Activated CD4-positive, alpha-beta T cell treated with anti-CD3 and anti-CD28 coated beads for 24 hours (primary cell): ENCODE measurements at places on chromosomes 16 and 17.

DNA sequence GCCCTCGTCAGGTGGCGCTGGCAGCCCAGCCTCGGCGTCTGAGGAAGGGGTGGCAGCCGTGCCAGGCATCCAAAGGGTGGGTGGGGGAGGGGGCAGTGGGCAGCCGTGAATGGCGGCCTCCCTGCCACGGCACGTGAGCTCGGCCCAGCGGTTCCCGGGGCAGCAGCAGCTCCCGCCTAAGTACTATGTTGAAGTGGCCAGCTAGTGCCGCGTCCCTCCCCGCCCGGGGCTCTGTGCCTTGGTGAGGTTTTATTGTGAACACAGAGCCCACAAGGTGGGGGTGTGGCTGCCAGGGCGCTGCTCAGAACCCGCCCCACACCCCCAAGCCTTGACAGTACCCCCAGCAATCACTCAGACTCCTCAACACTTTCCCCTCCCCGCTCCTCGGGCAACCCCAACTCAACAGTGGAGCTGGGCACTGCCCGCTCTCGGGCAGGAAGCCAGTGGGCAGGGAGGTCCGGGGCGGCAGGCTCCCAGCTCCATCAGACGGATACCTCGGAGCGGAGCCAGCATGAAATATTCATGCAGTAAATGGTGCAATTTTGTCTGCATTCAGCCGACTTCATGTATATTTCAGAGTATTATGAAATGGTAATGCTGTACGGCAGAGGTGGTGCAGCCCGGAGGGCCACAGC, 80.4 kb downstream of the ENGASE start:
- DNase-seq = no peak

DNA sequence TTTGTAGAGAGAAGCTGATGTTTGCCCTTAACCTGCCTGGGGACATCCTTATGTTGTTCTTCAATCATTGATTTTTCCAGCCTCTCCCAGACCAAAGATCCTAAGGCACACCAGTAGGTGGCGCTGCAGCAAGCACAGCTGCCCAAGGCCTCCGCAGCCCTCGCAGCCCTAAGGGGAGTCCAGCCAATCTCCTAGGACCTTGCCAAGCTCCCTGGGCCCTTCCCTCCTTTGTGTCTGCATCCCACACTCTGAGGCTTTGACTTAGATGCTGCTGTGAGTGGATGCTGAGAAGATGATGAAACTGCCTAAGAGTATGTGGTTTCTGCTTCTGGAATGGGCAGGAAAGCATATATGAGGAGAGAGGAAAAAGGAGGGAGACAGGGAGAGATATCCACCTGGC, 47.1 kb downstream of the SPACA3 start:
- no peak for DNase-seq

- peak; percentile 8 for DNase-seq
Observed at GRCh38 chr17:34703533-34703932, 124.2 kb downstream of the TMEM132E start.

GRCh38 chr17:10683853-10684252, 13.5 kb downstream of the SCO1 start:
- DNase-seq = no peak

GRCh38 chr17:52754838-52755237, 596.3 kb upstream of the CA10 start:
- no peak for DNase-seq

- DNase-seq = no peak
Observed at GRCh38 chr17:3697103-3697476, 1.1 kb upstream of the P2RX5 start.

GRCh38 chr16:46711106-46712058, 21.9 kb downstream of the ORC6 start:
- DNase-seq = no peak

DNA sequence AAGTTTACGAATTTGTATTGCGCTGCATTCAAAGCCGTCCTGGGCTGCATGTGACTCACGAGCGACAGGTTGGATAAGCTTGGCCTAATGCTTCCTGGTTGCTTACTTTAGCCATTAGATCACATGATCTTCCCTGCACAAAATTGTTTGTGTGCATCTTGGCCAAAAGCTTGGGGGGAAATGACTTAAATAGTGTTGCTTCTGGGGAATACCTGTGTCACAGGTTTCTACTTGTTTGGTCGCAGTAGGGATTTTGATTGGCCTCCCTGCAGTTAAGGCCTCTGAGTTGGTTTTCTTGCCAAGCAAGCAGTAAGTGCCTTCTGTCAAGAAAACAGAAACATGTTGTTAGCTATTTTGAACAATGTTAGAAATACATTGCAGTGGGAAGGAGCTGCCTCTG, 39.6 kb upstream of the DUSP14 start:
- no peak for DNase-seq

GRCh38 chr16:10040136-10041080, 141.8 kb downstream of the GRIN2A start:
- no peak for DNase-seq

DNA sequence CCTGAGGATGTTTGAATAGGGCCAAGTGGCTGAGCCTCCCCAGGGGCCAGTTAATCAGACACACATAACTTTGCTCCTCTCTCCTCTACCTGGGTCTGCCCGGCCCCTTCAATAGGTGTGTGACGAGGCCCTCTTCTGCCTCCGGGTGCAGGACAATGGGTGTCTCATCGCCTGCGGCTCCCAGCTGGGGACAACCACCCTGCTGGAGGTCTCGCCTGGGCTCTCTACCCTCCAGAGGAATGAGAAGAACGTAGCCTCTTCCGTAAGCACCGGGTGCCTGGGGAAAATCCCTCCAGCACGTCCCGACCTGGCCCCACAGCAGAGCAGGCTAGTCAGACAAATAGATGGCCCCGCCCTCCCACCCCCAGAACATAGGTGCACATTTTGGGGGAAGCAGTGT, 16.1 kb upstream of the KIF19 start:
- no peak for DNase-seq

GRCh38 chr16:19436540-19436939, 18.9 kb downstream of the TMC5 start:
- no peak for DNase-seq

DNA sequence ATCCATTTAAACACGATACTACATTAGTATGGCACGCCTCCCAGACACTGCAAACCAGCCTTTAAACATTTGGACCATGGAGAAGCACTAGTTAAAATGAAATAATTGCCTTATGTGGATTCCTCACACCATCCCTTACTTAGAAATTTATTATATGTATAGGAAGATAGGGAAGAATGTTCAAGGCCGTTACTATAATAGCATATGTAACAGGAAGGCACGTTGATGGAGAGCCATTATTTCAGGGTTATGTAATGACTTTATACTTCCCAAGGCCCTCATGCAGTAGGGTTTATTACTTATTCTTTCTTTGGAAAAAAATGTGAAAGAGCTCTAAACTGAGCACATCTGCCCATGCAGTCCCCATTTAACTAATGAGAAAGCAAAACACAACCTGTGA, 96.6 kb upstream of the CACNG5 start:
- DNase-seq = no peak

GRCh38 chr16:12548270-12548983, 255.3 kb downstream of the CPPED1 start:
- DNase-seq = no peak

GRCh38 chr17:47225436-47225858, 16.3 kb downstream of the MYL4 start:
- DNase-seq = no peak

DNA sequence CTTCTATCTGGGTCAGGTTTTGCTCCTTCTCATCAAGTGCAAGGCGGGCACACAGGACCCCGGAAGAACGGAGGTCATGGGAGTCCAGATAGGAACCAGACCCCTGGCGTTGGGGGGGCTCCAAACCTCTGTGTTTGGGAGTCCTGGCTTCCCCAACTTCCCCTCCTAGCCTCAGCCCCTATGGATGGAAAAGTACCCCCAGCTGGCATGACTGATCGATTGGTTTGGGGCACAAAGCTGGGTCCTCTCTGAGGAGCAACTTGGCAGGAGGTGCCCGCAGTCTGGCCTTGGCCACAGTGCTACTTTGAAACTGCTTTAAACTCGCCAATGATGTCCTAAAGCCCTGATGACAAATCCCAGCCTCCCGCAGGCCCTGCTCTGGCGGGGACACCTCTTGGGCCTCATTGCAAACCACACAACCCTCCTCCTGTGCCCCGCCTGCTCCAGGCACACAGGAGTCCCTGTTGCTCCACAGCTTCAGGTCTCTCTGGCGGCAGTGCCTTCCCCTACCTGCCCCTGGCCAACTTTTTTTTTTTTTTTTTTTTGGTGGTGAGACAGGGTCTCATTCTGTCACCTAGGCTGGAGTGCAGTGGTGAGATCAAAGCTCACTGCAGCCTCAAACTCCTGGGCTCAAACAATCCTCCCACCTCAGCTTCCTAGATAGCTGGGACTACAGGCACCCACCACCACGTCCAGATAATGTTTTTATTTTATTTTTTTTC, 38.0 kb upstream of the SNN start:
- DNase-seq = no peak

GRCh38 chr16:56736476-56736875, 6.5 kb downstream of the NUP93 start:
- no peak for DNase-seq

DNA sequence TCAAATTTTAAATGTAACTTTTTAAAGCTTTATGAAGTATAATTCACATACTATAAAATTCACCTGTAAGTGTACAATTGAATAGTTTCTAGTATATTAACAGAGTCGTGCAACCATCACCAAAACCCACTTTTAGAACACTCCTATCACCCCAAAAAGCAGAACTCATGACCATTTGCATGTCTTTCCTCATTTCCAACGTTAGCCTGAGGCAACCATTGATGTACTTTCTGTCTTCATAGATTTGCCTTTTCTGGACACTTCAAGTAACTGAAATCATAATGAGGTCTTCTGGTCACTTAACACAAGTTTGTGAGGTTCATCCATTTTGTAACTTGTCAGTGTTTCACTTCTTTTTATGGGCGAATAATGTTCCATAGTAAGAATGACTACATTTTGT, 33.2 kb downstream of the METTL16 start:
- no peak for DNase-seq

GRCh38 chr16:1950047-1950446, 4.4 kb downstream of the RPL3L start:
- no peak for DNase-seq

- no peak for DNase-seq
Observed at GRCh38 chr16:2777903-2778629, 986 bp upstream of the ELOB start.

DNA sequence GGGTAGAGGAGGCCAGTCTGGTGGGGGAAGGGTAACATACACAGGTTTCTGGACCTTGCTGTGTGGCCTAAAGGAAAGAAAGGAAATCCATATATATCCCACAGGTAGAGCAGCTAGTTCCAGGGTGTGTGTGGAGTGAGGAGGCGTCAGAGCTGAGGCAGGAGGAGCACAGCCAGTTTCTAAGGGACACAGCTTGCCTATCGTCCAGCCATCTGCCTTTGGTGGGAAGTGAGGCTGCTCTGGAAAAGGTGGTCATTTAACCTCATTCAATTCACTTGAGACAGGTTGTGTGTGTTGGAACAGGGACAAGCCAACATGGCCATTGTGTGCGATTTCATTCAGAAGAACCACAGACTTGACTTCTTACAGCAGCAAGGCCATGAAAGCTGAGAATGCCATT, 36.9 kb upstream of the ERN1 start:
- no peak for DNase-seq

- DNase-seq = no peak
Observed at GRCh38 chr17:57257895-57258851, 1.9 kb downstream of the MSI2 start.

GRCh38 chr16:88881007-88881615, 14.7 kb upstream of the PABPN1L start:
- DNase-seq = no peak

GRCh38 chr17:36879027-36879426, 58.2 kb upstream of the LHX1 start:
- DNase-seq = no peak

DNA sequence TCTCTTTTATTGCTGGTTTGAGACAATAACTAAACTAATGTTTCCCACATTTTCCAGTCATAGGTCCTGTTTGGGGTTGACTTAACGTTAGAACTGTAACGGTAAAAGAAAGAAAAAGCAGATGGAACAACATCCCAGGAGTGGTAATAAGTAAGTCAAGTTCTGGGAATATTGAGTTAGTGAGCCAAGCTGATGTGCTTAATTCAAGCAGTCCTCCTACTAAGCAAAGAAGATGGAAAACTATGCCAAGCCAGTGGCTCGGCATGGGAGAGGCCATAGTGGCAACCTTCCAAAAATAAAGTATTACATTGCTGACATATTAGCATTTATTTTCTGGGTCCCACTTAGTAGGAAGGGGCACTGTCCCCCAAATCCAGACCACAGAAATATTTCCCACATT, 161.7 kb upstream of the CDH5 start:
- DNase-seq = no peak

DNA sequence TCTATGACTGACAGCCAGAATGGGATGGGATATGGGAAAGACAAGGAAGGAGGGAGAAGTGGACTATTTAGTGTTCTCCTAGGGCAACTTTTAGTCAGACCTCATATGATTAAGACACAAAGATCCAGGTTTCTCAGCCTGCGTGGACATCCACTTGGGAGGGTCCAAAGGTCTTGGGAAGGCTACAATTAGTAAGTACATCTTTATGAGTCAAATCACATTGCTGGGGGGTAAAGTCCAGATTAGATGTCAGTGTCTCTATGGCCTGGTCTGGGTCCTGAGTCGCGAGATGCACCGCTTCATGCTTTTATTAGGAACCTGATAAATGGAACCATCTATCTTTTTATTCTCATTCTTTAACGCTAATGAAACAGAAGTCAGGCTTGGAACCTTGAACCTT, 378.4 kb upstream of the ASIC2 start:
- no peak for DNase-seq

DNA sequence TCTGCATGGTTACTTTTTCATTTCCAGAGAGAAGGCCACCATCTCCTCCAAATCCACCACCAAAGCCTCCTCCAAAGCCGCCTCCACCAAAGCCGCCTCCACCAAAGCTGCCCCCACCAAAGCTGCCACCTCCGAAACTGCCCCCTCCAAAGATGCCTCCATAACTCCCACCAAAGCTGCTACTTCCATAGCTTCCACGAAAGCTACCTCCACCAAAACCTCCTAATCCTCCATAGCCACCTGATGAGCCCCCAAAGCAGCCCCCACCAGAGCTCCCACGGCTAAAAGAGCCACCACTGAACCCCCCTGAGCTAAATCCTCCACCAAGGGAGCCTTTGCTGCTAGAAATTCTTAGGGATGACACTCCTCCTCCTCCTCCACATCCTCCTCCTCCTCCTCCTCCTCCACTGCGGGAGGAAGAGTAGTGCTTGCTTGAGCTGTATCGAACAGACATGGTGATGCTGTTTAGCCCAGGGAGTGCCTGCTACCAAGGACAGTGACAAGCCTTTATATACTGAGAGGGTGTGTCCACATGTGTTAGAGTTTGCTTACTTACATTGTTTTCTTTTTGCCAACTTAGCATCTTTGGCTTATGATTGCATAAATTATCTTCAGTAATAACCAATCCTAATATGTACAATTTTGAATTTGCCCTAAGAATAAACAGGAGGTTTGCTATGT, at the start of gene KRT10:
Gene KRT10, minus strand, starts transcription at position 483 of the 681 bp plus-strand sequence. Its CDS starts 29 bp downstream, at position 454.
- no peak for DNase-seq

GRCh38 chr17:61140081-61140786, 259.4 kb upstream of the TBX2 start:
- DNase-seq = no peak

DNA sequence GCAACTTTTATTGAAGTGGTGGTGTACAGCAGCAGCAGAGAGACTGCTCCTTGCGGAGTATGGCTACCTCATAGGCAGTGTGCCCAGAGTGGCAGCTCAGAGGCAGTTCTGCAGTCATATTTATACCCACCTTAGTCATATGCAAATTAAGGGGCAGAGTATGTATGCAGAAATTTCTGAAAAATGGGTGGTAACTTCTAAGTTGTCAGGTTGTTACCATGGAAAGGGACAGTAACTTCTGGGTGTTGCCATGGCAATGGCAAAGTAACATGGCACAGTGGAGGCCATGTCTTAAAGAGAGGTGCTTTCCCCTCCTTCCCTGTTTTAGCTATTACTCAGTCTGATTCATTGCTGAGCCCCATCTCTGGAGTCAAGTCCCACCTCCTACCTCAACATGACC, 53.4 kb downstream of the MEOX1 start:
- peak; percentile 35 for DNase-seq
